ENCODE measurements at places on chromosomes 6 and 20.

DNA sequence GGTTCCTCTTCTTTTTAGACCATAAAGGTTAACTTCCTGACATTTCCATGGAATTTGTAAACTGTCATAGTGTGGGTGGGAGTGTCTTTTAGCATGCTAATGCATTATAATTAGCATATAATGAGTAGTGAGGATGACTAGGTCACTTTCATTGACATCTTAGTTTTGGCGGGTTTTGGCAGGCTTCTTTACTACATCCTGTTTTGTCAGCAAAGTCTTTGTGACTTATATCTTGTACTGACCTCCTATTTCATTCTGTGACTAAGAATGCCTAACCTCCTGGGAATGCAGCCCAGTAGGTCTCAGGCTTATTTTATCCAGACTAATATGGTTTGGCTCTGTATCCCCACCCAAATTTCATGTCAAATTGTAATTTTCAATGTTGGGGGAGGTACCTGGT lies 149.6 kb upstream of the SYNCRIP start:
- no peak for DNase-seq

DNA sequence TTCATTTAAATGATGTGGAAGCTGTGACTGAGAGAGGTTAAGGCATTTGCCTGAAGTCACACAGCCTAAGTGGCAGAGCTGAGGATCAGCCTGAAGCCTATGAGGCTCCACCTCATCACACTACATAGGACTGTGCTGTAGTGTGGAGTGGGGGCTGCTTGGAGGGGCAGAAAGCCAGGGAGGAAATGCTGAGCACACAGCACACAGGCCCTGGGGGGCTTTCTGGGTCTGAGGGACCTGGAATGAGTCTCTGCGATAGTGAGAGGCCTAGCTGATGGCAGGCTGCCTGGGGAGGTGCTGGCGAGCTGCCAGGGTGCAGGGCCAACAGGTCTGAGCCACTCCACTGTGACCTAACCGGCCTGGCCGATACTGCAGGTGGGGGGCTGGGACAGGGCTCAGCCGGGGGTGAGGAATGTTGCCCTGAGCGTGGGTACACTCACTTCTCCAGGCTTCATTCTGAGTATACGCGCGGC lies 2.2 kb upstream of the ARHGAP40 start:
- no peak for DNase-seq

DNA sequence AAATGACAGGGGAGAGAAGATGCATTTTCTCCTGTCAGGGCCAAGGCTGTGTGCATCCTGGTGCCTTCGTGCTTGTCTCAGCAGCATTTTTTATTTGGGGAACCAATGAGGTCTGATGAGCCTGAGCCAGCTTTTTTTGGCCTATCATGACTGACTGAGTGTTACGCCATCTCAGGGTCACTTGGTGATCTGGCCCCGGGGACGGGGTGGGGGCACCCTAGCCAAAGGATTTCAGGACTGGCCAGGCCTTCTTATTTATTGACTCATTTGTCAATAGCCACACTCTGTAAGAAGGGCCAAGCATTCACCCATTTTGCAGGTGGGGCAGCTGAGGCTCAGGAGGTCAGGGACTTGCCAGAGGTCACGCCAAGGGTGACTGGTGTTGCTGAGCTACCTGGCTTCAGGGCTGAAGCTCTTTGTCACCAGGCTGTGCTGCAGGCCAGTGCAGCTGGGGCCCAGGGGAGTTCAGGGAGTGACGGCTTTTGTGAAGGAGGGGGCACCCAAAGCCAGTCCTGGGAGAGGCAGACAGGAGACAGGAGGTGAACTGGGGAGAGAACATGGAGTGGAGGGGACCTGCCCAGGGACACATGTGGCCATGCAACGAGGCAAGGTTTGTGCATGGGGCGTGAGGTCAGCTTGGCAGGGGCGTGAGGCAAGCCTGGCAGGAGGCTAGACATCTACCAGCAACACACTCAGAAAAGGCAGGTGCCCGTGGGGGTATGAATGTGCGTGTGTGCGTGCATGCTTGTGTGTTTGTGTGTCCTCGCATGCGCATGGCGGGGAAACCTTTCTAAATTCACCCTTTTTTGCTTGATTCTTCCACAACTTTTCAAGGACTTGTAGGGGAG lies 31.1 kb downstream of the VSTM2L start:
- no peak for DNase-seq

- DNase-seq, result no peak
Measured at GRCh38 chr6:130000526-130001421, 17.6 kb upstream of the L3MBTL3 start.

- DNase-seq, result no peak
Measured at GRCh38 chr20:14777591-14777990, 440.2 kb upstream of the FLRT3 start.

- no peak for DNase-seq
Measured at GRCh38 chr6:14596410-14596809, 478.8 kb downstream of the CD83 start.

GRCh38 chr6:14957355-14958059 lies 288.4 kb upstream of the JARID2 start:
- DNase-seq, result no peak

DNA sequence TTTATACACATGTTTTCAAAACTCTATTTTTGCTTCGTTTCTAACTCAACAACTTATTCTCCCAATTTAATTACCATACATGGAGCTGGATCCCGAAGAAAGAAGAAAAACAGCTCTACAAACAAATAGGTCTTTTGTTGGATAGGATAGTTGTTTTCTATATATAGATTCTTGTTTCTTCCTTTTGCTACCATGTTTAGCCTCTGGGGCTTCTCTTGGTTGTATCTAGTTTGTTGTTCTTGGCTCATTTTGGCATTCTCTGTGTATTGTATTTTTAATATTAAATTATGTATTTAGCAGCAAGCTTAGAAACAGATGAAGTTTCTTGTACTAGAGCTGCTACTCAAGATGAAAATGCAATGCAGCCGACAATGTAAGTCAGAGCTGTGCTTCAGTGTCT lies 60.9 kb downstream of the PLCB4 start:
- DNase-seq, result no peak

DNA sequence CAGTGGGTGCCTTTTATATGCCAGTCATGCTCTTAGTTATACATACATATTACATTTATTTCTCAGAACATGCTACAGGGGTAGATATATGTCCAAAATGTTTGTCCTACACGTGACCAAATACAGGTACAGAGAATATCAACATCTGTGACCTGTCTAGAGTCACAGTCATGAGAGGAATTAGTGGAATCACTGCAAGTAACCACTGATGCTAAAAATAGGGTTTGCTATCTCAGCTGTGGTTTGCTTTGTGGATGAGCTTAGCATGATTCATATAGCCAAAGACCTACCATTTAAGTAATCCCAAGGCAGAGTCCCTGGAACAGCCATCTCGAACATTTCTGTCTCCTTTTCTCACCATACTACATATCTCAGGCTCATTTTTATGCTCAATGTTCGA lies 32.3 kb downstream of the GSTA3 start:
- no peak for DNase-seq

DNA sequence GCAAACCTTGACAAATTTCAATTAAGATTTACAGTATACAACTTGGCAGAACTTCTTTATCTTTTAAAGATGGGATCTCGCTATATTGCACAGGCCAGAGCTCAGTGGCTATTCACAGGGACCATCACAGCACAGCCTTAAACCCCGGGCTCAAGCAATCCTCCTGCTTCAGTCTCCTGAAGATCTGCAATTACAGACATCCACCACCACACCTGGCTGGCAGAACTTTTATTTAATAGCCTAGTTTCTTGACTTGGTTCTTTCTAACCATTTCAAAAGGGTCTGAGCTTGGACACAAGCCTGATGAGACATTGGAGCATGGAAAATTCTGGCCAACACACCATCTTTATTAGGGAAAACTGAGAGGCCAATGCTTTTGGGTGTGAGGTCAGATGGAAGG lies 151.6 kb upstream of the KCNG1 start:
- no peak for DNase-seq

GRCh38 chr20:13355941-13356486 lies 134.9 kb downstream of the ISM1 start:
- no peak for DNase-seq

DNA sequence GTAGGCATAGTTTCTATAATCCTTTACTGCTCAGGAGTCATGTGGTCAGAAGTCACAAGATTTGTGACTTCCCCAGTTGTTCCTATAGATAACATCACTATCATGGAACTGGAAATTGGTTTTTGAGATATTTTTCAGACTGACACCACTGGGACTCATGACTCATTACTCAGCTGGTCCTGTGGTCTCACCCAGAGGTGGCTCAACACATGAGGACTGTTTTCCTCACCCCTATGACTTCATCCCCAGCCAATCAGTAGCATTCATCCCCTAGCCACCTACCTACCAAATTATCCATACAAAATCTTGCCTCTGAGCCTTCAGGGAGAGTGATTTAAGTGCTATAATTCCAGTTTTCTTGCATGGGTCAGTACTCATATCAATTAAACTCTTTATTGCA lies 1217.7 kb downstream of the EPHA7 start:
- no peak for DNase-seq

DNA sequence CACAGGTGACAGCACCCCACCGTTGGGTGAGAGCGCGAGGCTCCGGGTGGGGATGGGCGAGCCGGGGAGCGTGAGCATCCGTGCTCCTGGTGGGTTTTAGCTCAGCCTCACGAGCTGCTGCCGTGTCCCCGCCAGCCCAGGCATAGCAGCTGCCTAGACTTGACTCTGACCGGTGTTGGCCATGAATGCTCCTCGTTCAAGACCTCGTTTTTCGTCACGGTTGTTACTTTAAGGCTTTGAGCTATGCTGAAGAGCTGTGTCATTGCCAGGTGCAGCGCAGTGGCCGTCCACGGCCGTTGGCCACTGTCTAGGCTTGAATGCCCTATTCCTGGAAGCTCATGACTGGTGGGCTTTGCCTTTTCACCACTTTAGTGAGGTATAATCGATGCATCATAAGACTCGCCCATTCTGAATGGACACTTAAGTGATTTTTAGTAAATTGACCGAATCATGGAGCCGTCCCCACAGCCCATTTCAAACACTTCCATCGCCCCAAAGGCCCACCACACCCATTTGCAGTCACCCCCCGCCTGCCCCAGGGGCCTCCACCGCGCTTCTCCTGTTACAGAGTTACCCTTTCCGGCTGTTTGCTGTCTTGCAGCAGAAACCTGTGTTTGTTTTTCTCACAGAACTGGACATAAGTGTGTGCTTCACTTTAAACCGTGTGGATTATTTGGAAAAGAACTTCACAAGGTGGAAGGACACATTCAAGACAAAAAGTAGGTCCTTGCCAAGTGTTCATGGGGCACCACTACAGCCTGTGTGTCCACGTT lies 21.4 kb upstream of the ADRM1 start:
- no peak for DNase-seq

DNA sequence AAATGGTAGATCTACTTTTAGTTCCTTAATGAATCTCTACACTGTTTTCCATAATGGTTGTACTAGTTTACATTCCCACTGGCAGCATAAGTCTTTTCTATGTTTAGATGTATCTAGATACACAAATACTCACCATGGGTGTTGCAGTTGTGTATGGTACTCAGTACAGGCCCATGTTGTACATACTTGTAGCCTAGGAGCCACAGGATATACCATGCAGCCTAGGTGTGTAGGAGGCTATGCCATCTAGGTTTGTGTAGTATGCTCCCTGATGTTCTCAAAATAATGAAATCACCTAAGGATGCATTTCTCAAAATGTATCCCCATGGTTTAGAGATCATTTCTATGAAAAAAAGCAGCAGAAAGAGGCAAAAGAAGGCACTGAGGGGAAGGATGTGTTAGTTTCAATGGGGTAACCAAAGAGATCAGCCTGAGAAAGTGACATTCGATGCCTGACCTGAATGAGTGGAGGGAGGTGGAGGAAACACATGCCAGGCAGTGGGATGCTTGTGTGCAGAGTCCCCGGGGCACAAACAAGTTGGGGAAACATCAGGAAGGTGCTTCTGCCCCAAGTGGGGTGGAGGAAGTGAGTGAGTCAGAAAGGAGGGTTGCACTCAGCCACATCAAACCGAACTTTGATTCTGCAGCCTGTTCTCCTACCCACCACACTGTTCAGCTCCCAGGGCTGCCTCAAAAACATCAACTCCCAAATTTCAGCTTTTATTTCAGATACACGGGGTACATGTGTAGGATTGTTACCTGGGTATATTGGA lies 191.2 kb downstream of the ZNF217 start:
- DNase-seq, result peak; percentile 23

DNA sequence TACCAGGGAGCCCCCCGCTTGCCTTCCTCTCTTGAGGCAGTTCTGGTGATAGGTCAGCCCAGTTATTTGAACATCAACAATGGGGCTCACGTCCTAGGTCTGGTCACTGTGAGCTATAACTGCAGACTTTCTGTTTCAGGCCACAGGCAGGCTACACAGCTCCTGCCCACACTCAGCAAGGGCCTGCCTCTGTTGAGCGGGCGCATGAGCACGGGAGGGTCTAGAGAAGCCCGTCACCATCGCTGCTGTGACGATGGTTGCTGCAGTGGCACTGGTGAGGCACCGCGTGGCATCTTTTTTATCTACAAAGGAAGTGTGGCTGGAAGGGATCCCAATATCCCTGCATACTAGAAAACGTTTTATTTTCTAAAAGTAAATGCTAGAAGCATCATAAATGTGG lies 77.8 kb downstream of the RAMACL start:
- no peak for DNase-seq

- DNase-seq, result no peak
Measured at GRCh38 chr6:44676246-44676790, 288.8 kb downstream of the CDC5L start.

DNA sequence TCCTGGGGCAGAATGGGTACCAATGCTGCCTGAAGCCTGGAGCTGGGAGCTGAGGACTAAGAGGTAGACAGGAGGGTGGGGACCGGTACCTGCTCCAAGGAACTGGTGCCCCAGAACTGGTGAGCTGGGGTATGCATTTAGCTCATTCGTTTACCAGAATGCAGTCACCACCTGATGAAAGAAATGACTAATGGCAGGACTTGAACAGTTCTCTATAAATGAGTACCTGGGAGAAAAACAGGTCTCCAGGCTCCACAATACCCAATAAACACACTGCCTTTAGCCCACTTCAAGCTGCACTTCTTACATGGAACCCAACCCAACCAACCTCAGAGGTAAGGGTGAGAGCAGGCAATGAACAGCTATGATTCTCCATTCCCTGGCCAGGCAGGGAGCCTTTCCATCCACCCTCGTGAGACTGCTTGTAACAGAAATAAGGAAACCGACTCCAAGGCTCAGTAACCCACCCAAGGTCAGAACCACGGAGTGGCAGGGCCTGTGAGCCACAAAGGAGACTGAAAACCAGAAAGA lies 15.4 kb downstream of the FKBP1A start:
- no peak for DNase-seq

GRCh38 chr6:126107475-126108166 lies 121.3 kb downstream of the TRMT11 start:
- DNase-seq, result no peak

- DNase-seq, result no peak
Measured at GRCh38 chr6:155830531-155830930, 374.9 kb upstream of the NOX3 start.

- DNase-seq, result no peak
Measured at GRCh38 chr6:47836046-47836445, 54.2 kb downstream of the OPN5 start.

- DNase-seq, result no peak
Measured at GRCh38 chr6:16712931-16713484, 48.3 kb downstream of the ATXN1 start.

- DNase-seq, result no peak
Measured at GRCh38 chr20:52251827-52252226, 60.2 kb upstream of the ZFP64 start.

- DNase-seq, result no peak
Measured at GRCh38 chr6:166955865-166956443, 396 bp downstream of the RNASET2 start.
